Right ventricle myocardium superior (tissue), 1 donor: ENCODE measurements at places on chromosomes 1 and 21. TPM values are rescaled to one million over a fixed set of nuclear protein-coding genes. Genes with fewer than 3 reads are reported as not detected.

Gene OR2AK2
- total RNA-seq, result not detected

Gene DPYD
- 10.3 TPM for total RNA-seq

Gene CCDC30
- 1.5 TPM for total RNA-seq

Gene SKI
- total RNA-seq, result 35.1 TPM

Gene SLC9C2
- not detected for total RNA-seq

Gene KRTAP10-4
- total RNA-seq, result not detected

Gene INAVA
- total RNA-seq, result not detected

Gene DISP3
- not detected for total RNA-seq

Gene FAM3B
- not detected for total RNA-seq

Gene LCE1A
- not detected for total RNA-seq

Gene TSPEAR
- 0.51 TPM for total RNA-seq

Gene S100A7A
- total RNA-seq, result not detected
